NCI-H1092 treated with DMSO at 0.1 percent for 48 hours (cell line): ENCODE measurements at places on chromosomes 13 and 19.

- DNase-seq, result no peak
Measured at GRCh38 chr13:80033286-80033685, 307.6 kb downstream of the SPRY2 start.

DNA sequence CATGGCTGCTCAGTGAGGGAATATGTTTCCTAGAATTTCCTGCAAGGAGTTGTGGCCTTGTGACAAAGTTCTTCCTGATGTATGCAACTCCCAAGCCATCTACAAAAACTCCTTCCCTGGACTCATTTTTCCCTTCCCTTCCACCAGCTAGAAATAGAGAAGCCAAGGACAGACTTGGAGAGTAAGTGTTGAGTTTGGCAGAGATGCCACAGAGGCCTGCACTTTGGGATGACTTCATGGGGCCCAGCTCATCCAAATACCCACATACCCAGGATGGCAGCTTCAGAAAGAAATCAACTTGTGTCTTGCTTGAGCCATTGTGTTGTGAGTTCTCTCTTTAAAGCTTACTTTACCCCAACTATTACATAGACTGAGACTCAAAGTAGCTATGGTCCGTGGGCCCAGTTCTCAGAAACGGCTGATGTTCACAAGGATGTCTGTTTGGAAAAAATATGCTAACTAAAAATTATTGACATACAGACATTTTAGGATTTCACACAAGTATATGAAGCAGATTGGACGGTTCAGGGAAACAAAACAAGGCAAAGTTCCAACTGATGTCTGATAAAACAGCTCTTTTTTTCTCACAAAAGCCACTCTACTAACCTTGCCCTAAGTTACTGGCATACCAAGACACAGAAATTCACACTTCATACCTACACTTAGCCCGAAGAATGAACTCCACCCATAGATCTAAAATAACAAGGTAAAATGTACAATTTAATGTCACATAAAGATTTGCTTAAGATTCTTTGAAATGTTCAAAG lies 107.9 kb downstream of the NALCN start:
- DNase-seq, result no peak

DNA sequence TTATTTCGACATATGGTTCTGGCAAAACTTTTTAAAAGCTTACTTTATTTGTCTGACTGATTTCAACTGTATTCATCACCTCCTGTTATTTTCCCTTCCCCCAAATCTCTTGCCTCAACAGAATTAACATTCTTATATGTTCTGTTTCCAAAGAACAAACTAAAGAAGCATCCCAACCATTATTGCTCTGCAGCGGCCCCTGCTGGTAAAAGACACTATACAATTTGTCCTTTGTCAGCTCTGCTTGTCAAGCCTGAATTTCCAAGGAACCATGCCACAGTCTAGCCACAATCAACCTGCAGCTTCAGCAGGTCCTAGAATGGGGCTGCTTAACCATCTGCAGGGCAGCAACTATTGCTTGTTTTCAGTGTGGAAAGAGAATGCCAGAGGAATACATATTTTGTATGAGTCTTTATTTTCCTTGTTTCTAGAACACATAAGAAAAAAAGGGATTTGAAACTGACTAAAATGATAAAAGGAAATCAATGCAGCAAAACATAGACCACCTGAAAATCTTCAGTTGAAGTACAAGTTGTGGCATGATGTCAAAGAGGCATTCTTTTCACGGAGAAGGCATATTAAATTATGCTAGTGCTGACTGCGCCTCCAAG lies 845.3 kb downstream of the DIAPH3 start:
- DNase-seq, result peak; percentile 81

- DNase-seq, result no peak
Measured at GRCh38 chr19:48632692-48633147, 4.5 kb downstream of the DBP start.

GRCh38 chr13:28319528-28319927 lies 175.4 kb downstream of the FLT1 start:
- no peak for DNase-seq

DNA sequence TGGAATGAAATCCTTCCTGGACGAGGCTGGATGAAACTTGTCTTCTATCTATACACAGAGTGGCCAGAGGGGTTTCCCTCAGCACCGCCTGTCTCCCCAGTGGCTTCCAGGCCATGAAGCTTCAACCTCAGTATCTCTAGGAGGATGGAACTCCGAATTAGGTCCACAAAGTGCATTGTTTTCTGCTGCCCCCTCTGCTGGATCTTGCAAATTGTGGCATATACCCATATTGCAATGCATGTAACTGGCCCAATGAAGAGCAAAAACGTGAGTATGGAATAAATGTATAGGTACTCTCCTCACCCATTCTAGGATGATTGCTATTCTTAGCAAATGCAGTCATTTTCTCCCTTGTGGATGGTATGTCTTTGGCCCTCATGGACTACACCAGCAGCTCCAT lies 14.7 kb upstream of the LILRB4 start:
- no peak for DNase-seq

- no peak for DNase-seq
Measured at GRCh38 chr19:20244356-20244755, 77.3 kb downstream of the ZNF486 start.

GRCh38 chr13:67806796-67807195 lies 576.7 kb upstream of the PCDH9 start:
- no peak for DNase-seq

DNA sequence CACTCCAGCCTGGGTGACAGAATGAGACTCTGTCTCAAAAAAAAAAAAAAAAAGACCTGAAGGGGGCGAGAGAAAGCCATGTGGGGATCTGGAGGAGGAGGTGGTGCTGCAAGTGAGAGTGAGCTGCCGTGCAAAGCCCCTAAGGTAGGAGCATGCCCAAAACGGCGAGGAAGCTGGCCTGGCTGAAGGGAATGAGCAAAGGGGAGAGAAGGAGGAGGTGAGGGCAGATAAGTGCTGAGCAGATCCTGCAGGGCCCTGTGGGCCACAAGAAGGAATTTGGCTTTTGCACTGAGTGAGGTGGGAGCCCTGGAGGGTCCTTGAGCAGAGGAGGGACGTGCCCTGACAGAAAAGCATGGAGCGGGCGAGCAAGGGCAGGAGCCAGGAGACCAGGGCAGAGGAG lies 19.4 kb upstream of the ADGRE5 start:
- DNase-seq, result peak; percentile 11
